ENCODE measurements at places on chromosomes 13 and 19. TPM values are rescaled to one million over a fixed set of nuclear protein-coding genes. Genes with fewer than 3 reads are reported as not detected.

DNA sequence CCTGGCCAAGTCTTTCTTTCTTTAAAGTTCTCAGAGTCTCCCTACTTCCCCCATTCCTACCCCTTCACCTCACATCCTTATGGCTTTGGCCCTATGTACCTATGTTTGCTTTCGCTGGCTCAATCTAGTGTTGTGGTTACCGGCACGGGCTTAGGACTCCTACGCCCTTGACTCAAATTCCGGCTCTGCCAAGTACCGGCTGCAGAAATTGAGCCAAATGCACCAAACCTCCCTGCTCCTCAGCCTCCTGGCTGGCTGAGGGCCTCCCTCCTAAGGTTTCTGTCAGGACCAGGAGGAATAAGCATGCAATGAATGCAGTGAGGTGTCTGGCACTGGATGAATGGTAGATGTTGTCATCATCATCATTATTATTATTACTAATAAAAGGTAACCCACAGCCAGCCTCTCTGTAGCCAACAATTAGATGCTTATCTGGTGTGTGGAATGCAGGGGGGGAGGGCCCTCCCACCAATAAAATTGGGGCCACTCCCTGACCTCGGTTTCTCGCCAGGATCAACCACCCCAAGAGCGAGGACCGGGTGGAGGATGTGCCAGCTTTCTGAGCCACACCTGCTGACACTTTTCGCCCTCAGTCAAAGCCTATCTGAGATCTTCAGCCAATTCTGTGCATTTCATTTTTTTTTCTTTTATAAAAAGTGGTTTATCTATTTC is 20.7 kb downstream of the KLK5 start:
- H3K4me1 ChIP-seq, result peaks cover 14% of the 10 kb centered on the region
- DNase-seq, result no peak
- no peak overlapping the region for H3K27ac ChIP-seq
- no peaks in the 10 kb centered on the region for H3K36me3 ChIP-seq
- H3K4me3 ChIP-seq, result no peak overlapping the region
- peaks cover 10% of the 10 kb centered on the region for H3K27me3 ChIP-seq

Gene METTL21C
- total RNA-seq, result not detected

DNA sequence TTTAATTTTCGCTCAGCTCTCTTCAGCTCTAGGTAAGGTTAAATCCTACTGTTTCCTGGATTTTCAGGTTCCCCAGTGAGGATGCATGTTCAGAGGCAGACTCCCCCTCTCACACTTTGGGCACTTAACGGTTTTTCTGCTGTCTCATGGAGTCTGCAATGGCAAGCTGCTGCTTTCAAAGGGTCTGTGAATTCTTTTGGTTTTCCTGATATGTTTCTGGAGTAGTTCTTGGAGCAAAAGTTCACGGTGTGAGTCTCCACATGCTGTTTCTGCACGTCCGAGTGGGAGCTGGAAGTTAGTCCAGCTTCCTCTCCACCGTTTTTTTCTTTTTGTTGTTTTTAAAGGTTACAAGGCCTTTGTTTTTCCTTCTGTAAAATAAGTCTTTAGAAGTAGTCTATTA is 35.4 kb downstream of the DNAJC15 start:
- H3K36me3 ChIP-seq, result peaks cover 21% of the 10 kb centered on the region
- H3K27ac ChIP-seq, result peak overlapping the region; percentile 90
- peak overlapping the region; percentile 72 for H3K4me3 ChIP-seq
- no peak for DNase-seq

Gene CPT1C
- 32.1 TPM for total RNA-seq

DNA sequence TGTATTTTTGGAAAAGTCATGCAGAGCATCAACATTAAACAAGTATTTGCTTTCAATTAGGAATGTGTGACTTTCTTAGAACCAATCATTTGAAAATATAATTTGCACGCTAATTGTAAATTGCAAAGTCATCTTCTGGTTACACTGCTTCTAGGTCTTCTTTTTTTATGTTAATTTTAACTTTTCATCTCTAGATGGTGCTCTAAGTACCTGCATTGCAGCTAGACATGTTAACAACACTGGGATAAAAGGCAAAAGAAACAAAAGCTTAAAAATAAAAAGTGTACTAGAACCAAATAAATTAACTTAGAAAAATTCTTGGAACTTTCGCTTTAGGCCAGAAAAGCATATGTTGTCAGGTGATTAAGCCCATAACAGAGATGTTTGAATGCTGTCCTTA is 2758.2 kb downstream of the PCDH9 start:
- no peaks in the 10 kb centered on the region for H3K27me3 ChIP-seq
- peak; percentile 75 for DNase-seq
- peaks cover 24% of the 10 kb centered on the region for H3K4me1 ChIP-seq
- no peak overlapping the region for H3K27ac ChIP-seq
- H3K4me3 ChIP-seq, result peak overlapping the region; percentile 20
- peaks cover 6% of the 10 kb centered on the region for H3K36me3 ChIP-seq

GRCh38 chr13:43127827-43128226 is 104.4 kb downstream of the DNAJC15 start:
- peak overlapping the region; percentile 0 for H3K27ac ChIP-seq
- no peak overlapping the region for H3K4me3 ChIP-seq
- peaks cover 27% of the 10 kb centered on the region for H3K4me1 ChIP-seq
- DNase-seq, result no peak
- peaks cover 3% of the 10 kb centered on the region for H3K27me3 ChIP-seq
- no peaks in the 10 kb centered on the region for H3K36me3 ChIP-seq

Measured in HFFc6 (cell line).